NCI-H1417 treated with DMSO at 0.1 percent for 48 hours (cell line): ENCODE measurements at places on chromosomes 2 and 18.

- no peak for DNase-seq
These were observed 29.5 kb downstream of the OSBPL6 start for GRCh38 chr2:178223806-178224205.

GRCh38 chr18:48622911-48623431 is 84.1 kb downstream of the CTIF start:
- no peak for DNase-seq

GRCh38 chr2:196251132-196251531 is 79.8 kb upstream of the STK17B start:
- DNase-seq, result no peak

GRCh38 chr2:199583676-199584075 is 125.9 kb upstream of the SATB2 start:
- DNase-seq, result no peak

GRCh38 chr2:239009589-239009961 is 161.7 kb downstream of the TWIST2 start:
- DNase-seq, result no peak

- DNase-seq, result no peak
These were observed 65.0 kb downstream of the ATP8B1 start for GRCh38 chr18:57738078-57738477.

DNA sequence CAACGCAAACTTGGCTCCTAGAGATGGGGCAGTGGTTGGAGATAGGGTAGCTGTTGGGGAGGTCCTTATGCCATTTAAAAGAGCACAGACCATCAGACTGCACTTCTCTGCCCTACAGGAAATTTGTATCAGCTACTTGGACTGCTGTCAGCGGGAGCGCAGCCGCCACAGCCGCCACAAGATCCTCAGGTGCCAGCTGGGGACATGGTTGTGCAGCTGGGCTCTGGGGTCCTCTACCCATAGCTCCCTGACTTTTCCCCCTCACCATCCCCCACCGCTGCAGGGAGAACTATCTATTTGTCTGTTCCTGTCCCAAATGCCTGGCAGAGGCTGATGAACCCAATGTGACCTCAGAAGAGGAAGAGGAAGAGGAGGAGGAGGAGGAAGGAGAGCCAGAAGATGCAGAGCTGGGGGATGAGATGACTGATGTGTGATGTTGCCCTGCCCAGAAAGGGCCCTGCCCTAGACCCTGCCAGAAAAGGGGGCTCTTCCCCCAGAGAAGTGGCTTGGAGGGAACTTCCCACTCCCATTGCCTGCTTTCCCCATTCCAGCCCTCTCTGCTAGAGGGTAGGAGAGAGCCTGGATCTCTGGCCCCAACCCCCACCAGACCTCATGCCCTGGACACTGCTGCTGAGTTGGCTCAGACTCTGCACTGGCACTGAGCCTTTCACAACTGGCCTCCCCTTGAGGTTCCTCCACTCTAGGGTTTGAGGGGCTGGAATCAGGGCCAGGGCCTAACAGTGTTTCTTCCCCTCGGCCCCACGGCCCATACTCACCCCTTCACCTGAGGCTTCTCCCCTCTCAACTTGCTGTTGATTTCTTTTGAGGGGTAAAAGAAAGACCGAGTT is 7.3 kb downstream of the PRADC1 start:
- no peak for DNase-seq

DNA sequence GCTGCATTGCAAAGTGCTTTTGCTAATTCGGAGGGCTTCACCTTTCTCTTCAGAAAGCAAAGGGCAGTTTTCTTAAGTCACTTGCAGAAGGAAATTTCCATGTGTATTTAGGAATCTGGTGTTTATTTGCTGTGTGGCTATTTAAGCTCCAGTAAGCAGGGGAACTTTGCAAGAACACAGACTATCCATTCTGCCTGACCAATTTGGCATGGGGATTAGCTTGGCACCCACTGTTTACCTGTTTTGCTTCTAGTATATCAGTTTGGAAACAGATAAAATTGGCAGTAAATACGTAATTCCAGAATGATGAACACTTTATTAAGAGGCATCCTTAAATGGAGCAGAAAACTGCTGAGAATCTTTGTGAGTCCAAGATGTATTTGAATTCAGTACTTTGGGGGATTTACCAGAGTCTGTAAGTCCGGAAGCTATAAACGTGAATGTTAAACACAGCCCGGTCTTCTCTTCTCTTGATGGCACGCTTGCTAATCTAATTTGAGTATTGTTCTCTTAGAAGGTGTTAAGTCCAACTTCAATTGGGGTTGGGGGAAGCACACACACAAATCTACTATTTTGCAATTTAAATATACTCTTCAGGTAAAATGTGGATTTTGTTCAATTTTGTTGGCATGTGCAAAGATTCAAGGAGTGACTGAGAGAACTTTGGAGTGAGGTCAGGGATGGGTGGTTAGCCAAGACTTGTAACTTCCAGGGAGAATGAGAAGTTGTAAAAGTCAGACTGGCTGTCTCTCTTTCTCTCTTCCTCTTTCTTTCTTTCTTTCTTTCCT is 650 bp downstream of the ACKR3 start:
- DNase-seq, result no peak

GRCh38 chr2:187475499-187476248 is 27.6 kb upstream of the CALCRL start:
- no peak for DNase-seq

- DNase-seq, result no peak
These were observed 112.8 kb upstream of the MAP3K20 start for GRCh38 chr2:172962824-172963223.

GRCh38 chr2:168529054-168529833 is 73.2 kb downstream of the CERS6 start:
- DNase-seq, result no peak

DNA sequence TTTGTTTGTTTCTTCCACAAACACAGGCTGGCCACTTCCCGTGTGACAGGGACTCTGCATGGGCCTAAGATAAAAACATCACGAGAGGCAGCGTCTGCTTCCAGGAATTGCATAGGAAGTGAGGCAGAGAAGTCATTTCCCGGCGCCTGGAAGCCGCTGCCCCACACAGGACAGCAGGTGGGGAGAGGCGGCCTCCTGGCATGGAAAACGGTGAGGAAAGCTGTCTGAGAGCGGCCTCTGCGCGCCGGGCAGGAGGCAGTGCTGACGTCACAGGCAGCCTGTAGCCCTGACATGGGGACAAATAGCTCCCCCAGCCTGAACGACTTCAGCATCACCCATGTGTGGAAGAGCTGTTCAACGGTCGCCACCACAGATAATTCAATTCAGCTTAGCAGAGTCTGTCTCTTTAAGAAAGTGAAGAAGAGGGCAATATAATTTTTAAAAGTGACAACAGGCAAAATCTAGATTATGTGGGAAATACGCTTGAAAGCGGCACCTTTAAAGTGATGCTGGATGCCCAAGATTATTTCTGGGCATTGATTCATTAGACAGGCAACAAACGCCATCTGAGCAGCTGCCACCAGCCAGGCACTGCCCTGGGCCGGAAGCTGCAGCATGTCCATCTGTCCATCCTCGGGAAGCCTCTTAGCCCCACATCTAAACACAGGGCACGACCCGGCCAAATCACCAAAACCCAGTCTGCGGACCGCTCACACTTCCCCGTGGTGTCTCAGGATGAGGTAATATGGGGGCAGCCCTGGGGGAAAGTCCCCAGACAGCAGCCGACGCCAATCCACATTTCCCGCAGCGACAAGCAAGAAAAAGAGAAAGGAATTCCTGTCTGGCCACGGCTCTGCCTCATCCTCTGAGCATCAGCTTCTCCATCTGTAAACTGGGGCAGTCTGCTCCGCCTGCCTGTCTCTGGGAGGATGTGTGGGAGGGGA is 138.9 kb downstream of the PXDN start:
- DNase-seq, result no peak

- DNase-seq, result no peak
These were observed 56.9 kb downstream of the CTIF start for GRCh38 chr18:48595703-48596218.

- DNase-seq, result no peak
These were observed 221.6 kb upstream of the SP5 start for GRCh38 chr2:170493426-170494097.

GRCh38 chr2:208025814-208026184 is 472 bp upstream of the PLEKHM3 start:
- no peak for DNase-seq
